Stimulated activated CD4-positive, alpha-beta T cell treated with anti-CD3 and anti-CD28 coated beads, Interleukin-2, amount 100 ng/mL, for 4 hours (primary cell): ENCODE measurements at places on chromosomes 2 and 18.

- no peak for DNase-seq
Measured at GRCh38 chr2:190947711-190948251, 66.2 kb downstream of the STAT1 start.

DNA sequence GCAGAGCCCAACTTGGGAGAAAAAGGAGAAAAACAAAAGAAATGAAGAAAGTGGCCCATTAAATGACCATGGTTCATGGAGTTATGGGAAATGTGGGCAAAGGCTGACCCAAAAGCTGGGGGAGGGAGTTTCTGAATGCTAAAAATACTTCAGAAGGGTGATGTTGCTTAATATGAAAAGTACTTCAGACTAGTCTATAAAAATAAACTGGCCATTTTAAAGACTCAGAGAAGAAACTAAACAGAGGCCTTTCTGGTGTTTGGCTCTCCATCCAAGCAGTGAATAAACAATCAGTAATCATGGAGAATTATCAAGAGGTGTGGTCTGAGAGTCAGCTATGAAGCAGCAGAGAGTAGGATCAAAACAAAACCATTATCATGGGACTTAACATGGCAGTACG, 160.8 kb upstream of the MAPRE2 start:
- no peak for DNase-seq

GRCh38 chr2:146527166-146527565, 1317.7 kb upstream of the ACVR2A start:
- no peak for DNase-seq

GRCh38 chr18:59520562-59521355, 161.7 kb upstream of the LMAN1 start:
- DNase-seq: no peak

GRCh38 chr2:202042444-202042843, 8.8 kb downstream of the FZD7 start:
- DNase-seq: no peak

DNA sequence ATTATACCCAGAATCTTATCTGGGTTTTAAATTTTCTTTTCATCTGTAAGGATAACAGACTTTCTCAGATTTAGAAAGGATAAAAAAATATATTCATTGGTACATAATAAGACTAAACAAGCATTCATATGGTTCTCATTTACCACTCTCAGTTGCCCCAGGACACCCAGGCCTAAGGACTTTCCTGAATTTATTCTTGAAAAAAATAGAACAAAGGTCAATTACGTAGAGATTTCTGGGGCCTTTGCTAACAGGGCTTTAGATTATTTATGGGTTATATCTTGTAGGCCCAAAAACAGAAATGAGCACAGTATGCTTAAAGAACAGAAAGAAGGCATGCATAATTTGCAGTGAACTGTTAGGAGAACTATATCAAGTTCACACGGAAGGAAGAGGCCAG, 269.0 kb upstream of the COL3A1 start:
- DNase-seq: no peak

DNA sequence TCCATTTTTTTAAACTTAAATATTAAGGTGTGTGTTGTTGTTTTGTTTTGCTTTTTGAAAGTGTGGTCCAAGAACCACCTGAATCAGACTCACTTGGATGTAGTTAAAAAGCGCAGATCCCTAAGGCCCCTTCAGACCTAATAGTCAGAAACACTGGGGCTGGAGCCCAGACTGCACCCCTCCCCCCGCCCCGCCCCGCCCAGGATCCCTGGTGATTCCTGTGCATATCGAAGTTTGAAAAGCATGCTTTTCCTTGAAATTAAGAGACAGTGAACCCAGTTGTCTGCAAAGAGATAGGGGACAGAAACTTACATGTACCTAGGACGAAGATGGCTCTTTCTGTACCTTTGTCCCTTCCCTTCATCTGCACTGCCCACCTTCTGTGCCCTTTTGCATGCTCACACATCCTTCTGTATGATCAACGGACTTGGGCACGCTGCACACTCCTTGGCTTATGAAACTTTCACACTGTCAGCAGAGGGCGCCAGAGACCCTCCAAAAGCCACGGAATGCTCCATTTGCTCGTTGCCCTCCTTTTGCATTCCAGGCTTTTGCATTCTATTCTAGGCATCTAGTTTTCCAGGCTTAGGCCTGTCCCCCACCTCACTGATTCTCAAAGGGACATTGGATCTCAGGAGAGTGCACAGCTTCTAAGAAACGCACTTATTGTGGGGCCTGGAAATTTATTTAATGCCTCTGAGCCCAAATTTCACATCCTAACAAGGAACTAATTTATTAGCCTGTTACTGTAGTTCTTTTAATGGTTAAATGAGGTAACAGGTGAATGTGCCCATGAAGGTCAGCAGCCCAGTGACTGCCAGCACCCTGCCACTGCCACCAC, 32.8 kb upstream of the SLC14A1 start:
- peak; percentile 56 for DNase-seq

GRCh38 chr2:66532972-66533868, 98.3 kb downstream of the MEIS1 start:
- no peak for DNase-seq

- no peak for DNase-seq
Measured at GRCh38 chr2:81523344-81523743, 1218.8 kb upstream of the LRRTM1 start.

GRCh38 chr2:220277445-220277975, 650.1 kb downstream of the SLC4A3 start:
- DNase-seq: no peak

DNA sequence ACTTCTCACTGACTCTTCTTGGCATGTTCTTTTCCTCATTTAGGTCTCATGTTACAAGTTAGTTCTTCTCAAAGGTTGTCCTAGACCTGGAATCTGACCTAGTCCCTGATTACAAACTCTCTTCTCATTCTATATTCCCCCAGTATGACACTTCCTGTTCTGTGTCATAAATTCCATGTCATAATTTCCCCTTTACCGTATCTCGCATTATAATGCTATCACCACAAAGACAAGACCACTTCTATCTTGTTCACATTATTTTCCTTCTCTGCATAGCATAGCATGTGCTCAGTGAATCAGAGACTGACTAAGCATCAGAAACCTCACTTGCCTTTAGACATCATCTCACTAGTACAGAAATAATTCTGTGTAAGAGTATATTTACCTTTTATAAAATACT, 63.6 kb upstream of the CAVIN2 start:
- no peak for DNase-seq

GRCh38 chr2:68465081-68465916, 1.8 kb downstream of the FBXO48 start:
- DNase-seq: peak; percentile 24

DNA sequence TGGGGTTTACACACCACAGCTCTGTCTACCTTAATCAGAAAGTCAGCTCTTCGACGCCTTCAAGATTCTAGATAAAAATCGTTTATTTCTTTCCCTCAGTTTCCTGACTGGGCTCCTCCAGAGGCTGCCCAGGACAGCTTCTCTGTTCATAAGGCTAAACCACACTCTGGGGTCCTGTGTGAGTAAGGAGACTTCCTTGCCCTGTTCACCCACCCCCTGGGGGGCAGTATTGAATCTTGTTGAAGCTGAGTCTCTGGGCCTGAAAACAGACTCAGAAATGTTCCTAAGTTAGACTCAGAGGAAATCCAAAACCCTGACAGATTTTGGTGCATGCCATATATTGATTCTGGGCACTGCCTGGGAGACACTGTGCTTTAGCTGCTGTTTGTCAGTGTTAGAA, 43.0 kb downstream of the G6PC2 start:
- DNase-seq: no peak

DNA sequence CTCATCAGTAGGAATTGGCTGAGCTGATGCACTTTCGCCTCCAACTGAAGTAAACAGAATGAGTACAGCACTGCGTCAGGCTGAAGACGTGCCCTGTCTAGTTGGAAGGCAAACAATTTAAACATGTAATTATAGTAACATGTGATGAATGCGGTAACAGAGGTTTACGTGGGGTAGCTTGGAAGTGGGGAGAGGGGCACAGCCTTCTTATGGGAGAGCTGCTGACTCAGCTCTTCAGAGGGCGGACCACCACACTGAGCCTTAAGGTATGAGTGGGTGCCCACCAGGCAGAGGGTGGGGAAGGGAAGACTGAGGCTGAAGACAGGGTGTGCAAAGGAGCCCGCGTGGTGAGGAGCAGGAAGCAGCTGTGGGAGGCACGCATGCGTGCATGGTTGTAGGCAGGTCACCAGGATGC, 6.2 kb upstream of the EHD3 start:
- no peak for DNase-seq

DNA sequence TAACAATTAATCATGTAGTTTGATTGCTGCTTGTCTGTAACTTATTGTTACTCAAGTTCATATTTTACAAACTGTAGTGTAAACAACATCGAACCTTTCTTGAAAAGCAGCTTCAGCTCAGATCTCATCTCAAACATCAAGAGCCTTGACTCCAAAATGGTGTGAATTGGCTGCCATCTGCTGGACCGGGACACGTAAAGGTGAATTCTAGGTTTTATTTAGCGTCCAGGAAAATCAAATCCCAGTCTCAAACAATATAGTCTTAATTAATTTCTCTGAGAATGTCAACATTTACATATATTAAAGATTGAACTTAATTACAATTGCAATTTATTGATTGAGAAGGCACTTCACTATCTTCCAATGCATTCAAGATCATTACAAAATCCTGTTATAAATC, 453.0 kb downstream of the GALR1 start:
- DNase-seq: no peak

DNA sequence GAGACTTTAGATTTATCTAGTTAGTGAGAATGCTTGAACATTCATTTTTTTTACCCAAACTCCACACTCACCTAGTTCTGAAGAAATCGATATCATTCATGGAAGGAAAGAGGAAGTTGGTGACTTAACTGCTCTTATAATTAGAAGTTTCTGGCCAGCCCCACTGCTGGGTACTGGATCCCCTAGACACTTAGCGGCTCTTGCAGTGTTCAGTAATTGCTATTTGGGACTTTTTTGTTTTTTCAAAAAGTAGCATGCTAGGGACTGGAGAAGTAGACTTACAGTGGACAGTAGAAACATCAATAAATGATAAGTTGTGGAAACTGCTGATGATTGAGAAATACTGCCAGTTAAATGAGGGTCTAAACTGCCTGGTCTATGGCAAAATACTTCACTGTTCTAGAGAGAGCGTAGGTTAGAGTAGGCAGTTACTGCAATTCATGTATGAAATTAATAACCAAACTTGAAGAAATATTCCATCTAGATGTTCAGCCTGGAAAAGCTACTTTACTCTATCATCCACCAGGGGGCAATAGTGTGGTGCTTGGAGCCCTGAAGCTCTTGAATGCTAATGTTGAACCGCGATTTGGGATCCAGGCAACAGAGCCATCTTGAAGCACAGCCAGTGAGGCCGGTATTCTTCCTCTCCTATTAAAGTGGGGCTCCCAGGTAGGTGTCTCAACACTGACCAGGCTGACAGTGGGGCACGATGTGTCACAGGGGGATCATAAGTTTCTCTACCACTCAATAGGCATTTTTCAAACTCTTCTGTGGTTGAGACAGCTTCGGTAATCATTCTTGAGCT, 146.1 kb upstream of the SESTD1 start:
- DNase-seq: no peak

DNA sequence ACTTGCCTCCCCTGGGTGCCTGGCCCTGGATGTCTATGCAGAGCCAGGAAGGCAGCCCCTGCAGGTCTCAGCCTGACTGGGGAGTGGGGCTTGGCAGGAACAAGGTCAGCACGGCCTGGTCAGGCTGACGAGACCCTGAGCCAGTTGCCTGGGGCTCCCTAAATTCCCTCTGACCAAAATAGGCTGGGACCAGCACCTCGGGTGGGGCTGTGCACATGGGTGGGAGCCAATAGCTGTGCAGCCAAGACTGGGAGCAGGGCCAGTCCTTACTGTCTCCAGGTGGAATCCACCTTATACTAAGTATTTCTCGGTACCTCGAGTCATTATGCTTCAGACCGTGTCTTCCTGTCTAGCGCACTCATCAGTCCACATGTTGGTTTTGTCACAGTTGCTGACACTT, 11.4 kb upstream of the IL1R2 start:
- no peak for DNase-seq

GRCh38 chr2:42934580-42935186, 142.3 kb upstream of the HAAO start:
- DNase-seq: no peak

DNA sequence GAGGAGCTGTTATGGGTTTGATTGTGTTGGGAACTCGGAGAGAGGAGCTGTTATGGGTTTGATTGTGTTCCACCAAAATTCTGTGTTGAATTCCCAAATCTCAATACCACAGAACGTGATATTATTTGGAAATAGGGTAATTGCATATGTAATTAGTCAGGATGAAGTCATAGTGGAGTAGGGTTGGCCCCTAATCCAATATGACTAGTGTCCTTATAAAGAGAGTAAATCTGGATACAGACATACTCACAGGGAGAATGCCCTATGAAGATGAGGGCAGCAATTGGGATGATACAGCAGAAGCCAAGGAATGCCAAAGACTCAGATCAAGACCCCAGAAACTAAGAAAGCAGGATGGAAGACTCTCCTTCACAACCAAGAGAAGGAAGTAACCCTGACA, 1023.2 kb upstream of the ZEB2 start:
- no peak for DNase-seq

- no peak for DNase-seq
Measured at GRCh38 chr2:165144315-165144714, 59.5 kb downstream of the SCN3A start.

DNA sequence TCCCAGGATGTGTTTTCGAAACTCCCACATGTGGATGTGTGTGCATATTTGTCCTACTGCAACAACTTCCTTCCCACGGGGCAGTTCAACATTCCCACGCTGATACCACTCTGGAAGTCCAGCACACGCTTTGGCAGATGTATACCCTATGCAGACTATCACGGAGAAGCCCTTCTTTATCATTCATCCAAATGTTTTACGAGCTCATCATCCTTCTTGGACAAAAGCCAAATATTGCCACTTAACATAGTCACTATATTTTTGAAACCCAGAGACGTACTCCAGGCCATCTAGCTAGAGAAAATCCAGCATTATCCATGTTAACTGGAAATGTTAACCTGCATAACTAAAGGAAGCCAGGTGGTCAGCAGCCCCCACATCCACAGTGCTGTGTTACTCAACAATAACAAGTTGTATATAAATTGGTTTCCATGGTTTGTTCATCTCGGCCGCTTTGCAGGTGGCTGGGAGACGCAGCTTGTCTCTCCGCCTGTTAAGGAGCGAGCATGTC, 131.5 kb downstream of the ZNF532 start:
- DNase-seq: no peak

DNA sequence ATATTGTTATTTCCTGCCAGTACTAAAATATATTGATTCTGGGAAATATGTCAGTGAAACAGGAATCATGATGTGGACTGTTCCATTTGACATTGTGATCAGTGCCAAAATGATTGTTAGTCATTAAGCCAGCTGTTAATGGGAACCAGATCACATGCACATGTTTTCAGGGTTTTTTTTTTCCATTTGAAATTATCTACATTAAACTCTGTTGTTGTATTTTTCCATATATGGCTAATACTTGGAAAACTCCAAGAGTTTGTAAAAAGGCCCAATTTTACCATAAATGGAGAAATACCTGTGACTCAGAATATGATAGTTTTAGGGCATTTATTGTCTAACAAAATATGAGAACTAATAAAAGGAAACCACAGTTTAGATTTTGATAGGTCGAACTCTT, 13.4 kb downstream of the ITGAV start:
- DNase-seq: no peak
